ENCODE measurements at places on chromosomes 4 and X. TPM values are rescaled to one million over a fixed set of nuclear protein-coding genes. Genes with fewer than 3 reads are reported as not detected.

The ABCG2 gene
- polyA plus RNA-seq = 0.27 TPM

The GASK1B gene
- 4.5 TPM for polyA plus RNA-seq

The CHRDL1 gene
- 0.72 TPM for polyA plus RNA-seq

The BEND4 gene
- polyA plus RNA-seq = not detected

The RASSF6 gene
- not detected for polyA plus RNA-seq

The CXorf65 gene
- polyA plus RNA-seq = not detected

The HDX gene
- 1.8 TPM for polyA plus RNA-seq

The GAGE12H gene
- polyA plus RNA-seq = not detected

The TCEAL3 gene
- polyA plus RNA-seq = 21.9 TPM
